ENCODE measurements at places on chromosomes 1 and 21.

DNA sequence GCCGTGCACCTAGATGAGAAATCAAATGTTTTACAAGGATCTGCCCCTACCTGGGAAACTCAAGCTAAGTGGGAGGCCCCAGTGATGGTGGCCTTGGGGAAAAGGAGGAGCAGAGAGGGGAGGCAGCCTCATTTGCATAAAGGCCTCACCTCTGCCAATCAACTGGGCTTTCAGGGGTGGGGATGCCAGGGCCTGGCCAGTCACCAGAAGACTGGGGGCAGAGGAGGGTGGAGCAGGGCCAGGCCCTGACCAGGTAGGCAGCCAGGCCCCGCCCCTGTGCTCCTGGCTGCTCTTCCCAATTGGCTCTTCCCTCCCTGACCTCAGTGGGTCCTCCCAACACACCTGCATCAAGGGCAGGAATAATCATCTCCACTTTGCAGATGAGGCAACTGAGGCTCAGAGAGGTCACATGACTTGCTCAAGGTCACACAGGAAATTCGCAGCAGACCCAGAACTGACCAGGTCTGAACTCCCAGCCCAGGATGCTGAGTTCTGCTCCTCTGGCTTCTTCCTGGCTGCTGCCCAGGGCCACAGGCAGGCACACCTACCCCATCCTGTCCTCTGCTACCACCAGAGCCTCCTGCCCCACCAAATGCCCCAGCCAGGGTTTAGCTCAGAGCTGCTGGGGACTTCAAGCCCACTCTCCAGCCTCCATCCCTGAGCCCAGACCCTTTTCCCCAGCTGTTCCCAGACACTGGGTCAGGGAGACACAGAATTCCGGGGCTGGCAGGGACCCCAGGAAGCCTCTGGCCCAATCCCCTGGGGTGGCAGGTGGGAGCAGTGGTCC lies 677.9 kb downstream of the MATN1 start:
- DNase-seq = no peak

DNA sequence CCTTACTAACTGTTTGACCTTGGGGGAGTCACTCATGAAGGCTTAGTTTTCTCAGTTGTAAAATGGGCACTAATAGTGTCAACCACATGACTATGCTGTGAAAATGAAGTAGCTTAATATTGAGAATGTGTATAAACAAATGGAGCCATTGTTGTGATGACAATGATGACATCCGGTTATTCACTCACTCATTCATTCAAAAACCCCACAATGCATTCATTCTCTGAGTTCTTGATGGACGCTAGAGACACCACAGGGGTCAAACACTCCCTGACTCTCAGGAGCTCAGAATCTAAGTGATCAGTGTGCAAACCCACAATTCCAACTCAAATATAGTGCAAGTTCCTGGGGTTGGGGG lies 138.9 kb downstream of the FOXD2 start:
- DNase-seq = no peak

GRCh38 chr1:81455481-81455880 lies 345.3 kb upstream of the ADGRL2 start:
- DNase-seq = no peak

DNA sequence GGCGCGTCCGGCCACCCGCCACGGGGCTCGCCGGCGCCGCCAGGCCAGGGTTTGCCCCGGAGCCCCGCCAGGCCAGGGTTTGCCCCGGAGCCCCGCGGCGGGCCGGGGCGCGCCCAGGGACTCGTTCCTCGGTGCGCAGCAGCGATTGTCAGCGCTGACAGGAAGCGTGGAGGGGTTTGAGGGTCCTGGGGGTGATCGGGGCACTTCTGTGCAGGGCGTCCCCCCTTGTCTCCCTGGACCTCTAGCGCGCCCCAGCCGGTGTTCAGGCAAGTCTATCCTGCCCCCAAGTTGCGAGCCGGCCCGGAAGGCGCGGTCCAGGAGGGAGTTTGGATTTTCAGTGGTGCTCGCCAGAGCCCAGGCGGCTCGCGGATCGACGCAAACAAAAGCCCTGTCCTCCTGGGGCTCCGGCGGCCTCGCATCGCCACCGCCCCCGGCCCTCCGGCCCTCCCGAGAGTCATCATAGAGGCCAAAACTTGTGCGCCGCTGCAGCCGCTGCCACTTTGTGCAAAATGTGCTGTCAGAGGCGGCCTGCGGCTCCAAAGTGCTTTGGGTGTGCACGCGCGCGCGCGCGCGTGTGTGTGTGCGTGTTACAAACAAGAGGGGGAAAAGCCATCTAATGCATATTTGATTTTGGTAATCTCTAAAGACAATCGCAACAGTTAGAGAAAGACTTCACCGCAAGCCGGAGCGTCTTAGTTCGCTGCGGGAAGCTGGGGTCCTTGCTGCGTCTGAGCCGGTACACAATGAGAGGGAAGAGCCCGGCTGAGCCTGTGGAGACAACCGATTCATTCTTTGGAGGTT lies 1.0 kb downstream of the ROR1 start:
- no peak for DNase-seq

GRCh38 chr1:14682941-14683621 lies 84.6 kb downstream of the KAZN start:
- no peak for DNase-seq

- no peak for DNase-seq
Observed at GRCh38 chr1:93575621-93576284, 105.9 kb downstream of the BCAR3 start.

DNA sequence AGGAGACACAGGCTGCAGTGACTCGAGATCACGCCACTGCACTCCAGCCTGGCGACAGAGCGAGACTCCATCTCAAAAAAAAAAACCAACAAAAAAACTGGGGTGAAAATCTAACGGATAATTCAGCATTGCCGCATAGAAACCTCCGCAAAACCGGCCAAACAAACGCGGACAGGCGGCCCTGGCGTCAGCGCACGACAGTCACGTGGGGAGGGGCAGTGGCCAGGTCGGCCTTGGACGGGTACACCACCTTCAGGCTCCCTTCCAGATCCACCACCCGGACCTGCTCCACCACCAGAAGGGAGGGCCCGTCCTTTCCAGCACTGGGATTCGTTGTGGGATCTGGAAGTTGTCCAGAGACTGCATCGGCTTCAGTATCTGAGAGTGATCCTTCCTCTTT lies 8.4 kb downstream of the SMIM1 start:
- no peak for DNase-seq

DNA sequence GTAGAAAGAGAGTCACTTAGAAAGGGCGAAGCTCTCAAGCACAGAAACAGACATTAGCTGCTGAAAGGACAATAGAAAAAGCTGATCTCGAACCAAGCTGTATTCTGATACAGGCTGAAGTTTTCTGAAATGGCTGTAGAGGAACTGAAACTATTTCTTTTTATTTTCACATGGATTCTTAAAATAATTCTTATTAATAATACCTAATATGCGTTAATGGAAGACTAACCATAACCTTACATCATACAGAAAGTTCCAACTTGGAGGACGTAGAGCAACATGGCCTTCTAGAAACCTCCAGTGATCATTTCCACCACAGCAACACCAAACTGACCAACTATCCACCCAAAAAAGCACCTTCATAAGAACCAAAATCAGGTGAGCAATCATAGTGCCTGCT lies 52.8 kb upstream of the ACADM start:
- DNase-seq = no peak

- no peak for DNase-seq
Observed at GRCh38 chr1:89978755-89979154, 16.2 kb upstream of the ZNF326 start.

- DNase-seq = no peak
Observed at GRCh38 chr1:226719596-226720387, 19.3 kb downstream of the ITPKB start.

- no peak for DNase-seq
Observed at GRCh38 chr1:33176362-33176850, 5.4 kb downstream of the TRIM62 start.

Measured in GM04503 (cell line).